ENCODE measurements at places on chromosomes 7 and 10. TPM values are rescaled to one million over a fixed set of nuclear protein-coding genes. Genes with fewer than 3 reads are reported as not detected.

Gene NKX2-3
- total RNA-seq, result not detected

Gene TMEM229A
- total RNA-seq, result 2.4 TPM

Gene ZNF736
- total RNA-seq, result 46.2 TPM

Gene OPN1SW
- total RNA-seq, result 0.45 TPM

Gene CRPPA
- 7.5 TPM for total RNA-seq
